ENCODE measurements at places on chromosomes 13 and 19.

- no peak for DNase-seq
Observed at GRCh38 chr13:101325423-101325822, 90.9 kb downstream of the NALCN start.

- no peak for DNase-seq
Observed at GRCh38 chr19:6752256-6753177, 13.0 kb downstream of the TRIP10 start.

DNA sequence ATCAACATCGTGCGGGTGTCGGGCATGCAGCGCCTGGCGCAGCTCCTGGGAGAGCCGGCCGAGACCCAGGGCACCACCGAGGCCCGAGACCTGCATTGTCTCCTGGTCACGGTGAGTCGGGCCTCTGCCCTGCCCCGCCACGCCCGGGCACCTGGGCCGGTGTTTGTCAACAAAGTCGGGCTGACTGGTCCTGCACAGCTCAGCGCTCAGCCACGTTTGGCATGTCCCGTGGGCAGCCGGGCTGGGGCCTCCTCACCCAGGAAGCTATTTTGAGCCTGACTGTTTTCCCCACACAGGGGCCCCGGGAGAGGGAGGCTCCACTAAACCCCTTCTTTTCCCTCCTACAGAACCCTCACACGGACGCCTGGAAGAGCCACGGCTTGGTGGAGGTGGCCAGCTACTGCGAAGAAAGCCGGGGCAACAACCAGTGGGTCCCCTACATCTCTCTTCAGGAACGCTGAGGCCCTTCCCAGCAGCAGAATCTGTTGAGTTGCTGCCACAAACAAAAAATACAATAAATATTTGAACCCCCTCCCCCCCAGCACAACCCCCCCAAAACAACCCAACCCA, 1.3 kb downstream of the GADD45B start:
- DNase-seq, result no peak

GRCh38 chr19:18208098-18208951, 4.5 kb upstream of the RAB3A start:
- DNase-seq, result no peak

GRCh38 chr19:6743714-6744380, 4.4 kb downstream of the TRIP10 start:
- no peak for DNase-seq

DNA sequence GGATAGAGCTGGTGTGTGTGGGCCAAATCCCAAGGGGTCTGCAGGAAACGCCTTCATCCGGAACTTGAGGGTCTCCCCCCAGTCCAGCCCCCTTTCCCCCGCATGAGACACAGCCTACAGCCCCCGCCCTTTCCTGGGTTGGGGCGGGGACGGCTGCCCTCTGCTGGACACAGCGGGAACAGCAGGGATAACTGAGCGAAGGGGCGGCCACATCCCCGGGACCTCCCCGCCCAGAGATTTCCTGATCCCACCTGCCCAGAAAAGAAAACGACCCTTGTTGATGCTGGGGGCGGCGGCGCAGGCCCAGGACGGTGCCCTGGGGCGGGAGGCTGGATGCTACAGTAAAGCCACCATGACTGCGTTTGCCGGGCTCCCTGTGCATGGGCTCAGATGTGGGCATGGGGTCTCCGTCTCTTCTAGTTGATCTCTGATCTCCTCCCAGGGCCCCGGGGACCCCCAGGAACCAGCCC, 14.2 kb downstream of the ONECUT3 start:
- DNase-seq, result peak; percentile 46

- DNase-seq, result no peak
Observed at GRCh38 chr13:22855926-22856325, 324.9 kb upstream of the SGCG start.

DNA sequence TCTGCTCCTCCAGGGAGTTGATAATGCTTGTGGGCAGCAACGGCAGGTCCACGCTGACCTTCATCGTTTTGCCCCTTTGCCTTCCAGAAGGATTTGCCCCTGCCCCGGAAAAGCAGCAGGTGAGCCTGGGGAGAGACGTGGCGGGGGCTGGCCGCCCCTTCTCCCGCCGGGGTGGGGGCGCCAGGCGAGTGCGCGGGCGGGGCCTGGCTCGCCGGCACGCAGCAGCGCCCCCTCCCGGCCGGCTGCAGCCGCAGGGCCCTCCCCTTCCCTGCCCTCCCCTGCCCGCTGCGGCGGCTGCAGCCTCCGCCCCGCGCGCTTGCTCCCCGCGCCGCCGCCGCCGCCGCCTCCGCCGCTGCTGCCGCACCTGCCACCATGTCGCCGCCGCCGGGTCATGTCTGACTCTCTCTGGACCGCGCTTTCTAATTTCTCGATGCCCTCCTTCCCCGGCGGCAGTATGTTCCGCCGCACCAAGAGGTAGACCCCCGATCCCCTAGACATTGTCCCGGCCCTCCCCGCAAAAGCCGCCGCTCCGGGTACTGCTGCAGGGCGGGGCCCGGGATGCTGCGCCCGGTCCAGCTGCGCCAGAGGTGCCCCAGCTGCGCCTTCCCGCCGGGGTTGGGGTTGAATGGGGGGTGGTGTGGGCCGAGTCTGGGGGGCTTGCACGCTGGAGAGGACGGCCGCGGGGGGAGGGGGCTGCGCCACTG, at the start of gene MAST1:
TSS of gene MAST1 (plus strand) at position 334 of the 704 bp plus-strand sequence. CDS start at position 392, 58 bp downstream.
- DNase-seq, result peak; percentile 62

GRCh38 chr19:5074407-5074806, 105.5 kb downstream of the KDM4B start:
- no peak for DNase-seq

DNA sequence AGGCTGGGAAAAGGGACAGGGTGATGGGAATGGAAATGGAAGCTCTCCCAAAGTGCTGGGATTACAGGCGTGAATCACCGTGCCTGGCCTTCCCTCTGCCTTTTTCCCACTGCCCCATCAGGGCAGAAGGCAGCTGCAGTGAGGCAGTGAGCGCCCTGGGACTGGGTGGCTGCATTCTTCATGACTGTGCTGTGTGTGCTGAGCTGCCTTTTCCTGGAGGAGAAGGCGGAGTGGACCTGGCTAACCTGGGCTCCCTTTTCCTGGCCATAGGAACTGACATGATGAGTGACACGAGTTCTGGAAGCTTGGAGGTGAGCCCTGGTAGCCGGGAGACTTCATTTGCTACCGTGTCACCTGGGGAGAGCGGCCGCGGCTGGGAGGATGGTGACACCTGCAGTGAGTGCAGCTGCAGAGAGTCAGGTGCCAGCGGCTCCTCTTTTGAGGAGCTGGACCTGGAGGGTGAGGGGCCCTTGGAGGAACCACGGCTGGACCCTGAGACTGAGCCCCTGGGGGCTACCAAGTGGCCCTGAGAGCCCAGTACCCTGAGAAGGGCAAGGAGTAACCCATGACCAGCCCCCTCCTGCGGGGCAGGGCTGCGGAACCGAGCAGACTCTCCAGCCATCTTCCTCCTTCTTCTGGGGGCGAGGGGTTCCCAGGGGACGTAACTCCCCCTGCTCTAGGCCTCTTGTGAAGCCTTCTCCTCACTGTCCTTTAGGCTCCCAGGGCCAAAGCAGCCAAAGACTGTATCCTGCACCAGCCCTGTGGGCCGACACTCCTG, 26.3 kb upstream of the ZNF492 start:
- no peak for DNase-seq

- DNase-seq, result no peak
Observed at GRCh38 chr19:14379294-14380065, 1.8 kb upstream of the ADGRE5 start.

GRCh38 chr13:73411067-73411809, 352.4 kb downstream of the KLF5 start:
- no peak for DNase-seq

- no peak for DNase-seq
Observed at GRCh38 chr13:18993884-18994660, 187.6 kb downstream of the TUBA3C start.

- no peak for DNase-seq
Observed at GRCh38 chr13:47146991-47147811, 250.3 kb upstream of the HTR2A start.

DNA sequence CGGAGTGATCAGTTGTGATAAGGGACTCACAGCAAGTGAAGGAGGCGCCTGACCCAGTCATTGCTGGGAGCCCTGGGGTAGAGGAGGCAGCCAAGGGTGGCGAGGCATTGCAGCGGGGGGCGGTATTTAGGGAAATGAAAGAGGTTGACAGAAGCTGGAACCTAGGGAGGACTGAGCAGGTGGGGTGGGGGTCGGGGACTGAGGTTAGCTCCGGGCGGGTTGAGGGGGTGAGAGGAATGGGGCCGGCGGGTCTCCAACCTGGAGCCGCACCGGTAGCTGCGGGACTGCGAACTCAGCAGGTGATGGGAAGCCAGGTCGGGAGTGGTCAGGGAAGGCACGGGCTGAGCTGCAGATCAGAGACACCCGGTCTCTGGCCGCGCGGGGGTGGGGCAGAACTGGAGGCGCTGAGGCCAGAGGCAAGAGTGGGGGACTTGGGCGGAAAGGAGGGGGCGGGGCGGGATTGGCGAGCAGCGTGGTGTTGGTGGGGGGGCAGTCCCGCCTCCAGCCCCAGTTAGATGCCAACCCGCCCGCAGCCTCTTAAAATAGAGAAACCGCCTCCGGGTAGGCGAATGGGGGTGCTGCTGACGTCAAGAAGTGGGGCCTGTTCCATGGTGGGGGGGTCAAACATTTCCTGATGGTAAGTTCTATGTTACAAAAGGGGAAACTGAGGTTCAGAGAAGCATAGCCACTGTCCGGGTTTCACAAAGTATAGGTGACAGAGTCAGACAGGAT, 1.5 kb downstream of the MAST3 start:
- no peak for DNase-seq

GRCh38 chr13:113323869-113324268, 26.8 kb downstream of the LAMP1 start:
- DNase-seq, result no peak

DNA sequence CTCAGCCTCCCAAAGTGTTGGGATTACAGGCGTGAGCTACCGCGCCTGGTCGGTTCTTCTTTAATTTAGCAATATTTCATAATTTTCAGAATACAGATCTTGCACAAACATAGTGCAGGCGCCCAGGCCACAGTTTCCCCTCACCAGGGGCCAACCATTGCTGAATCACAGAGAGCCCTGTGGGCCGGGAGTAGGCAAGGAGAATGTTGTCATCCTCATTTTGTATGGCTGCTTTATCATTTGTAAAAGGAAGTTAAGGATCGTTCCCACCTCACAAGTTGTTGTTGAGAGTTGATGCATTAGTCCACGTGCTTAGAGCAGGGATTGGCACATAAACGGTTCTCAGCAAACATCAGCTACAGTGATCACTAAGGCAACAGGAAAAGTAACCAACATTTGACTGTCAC, 30.2 kb downstream of the MEIS3 start:
- DNase-seq, result no peak

- no peak for DNase-seq
Observed at GRCh38 chr13:101242720-101243119, 173.6 kb downstream of the NALCN start.

DNA sequence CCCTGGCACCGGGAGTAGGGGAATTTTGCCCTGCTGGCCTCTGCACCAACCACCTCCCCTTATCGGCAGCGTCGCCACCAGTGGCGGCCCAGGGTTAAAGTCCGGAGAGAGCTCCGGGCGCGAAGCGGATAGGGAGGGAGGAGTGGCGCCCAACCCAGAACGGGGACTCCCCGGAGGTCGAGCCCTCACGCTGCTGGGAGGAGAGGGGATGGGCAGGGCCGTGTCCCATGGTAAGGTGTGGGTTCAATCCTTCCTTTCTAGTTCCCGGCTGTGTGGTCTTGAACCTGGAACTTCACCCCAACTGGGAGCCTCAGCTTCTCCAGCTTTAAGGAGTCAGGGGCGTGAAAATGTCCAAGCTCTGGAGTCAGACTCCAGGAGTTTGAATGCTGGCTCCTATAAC, 23.3 kb upstream of the BCL3 start:
- DNase-seq, result no peak

- DNase-seq, result no peak
Observed at GRCh38 chr19:2869618-2870017, 2.5 kb downstream of the ZNF556 start.

DNA sequence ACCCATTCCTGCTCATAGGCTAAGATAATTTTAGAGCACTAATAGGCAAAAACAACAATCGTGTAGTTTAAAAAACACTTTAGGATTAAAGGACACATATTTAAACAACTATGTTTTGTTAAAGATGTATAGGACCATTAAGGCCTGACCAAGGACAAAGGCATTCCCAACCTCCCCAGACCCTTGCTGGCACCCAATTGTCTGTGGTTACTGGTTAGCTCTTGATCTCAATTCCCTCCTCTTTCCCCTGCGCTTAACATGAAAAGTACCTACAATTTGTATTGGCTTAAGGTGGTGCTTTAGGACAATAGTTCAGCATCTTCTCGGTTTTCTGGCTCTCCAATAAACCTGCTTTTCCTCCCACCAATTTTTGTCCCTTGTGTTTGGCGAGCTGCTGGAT, 51.0 kb downstream of the TEX26 start:
- DNase-seq, result no peak

DNA sequence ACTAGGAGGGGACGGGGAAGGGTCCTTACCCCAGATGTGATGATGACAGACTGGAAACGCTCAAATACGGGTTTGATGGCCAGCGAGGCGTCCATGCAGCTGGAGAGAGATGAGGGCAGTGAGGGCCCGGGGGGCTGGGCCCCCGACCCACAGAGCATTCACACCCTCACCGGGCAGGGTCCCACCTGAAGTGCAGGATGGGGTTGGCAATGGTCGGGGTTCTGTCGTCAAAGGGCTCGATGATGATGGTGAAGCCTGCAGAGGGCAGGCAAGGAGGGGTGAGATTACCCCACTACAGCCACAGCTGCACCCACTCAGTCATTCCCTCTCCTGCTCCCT, 13.0 kb downstream of the ERCC2 start:
- no peak for DNase-seq

Data from activated T-cell treated with anti-CD3 and anti-CD28 coated beads for 48 hours (primary cell).